IMR-90 (cell line): ENCODE measurements at places on chromosomes 16 and 17. TPM values are rescaled to one million over a fixed set of nuclear protein-coding genes. Genes with fewer than 3 reads are reported as not detected.
A peak's percentile ranks its signal among the peaks of the same experiment; 100 is the strongest.

The SDK2 gene
- total RNA-seq = under 0.01 TPM in 2 replicates

The PTRH2 gene
- total RNA-seq = 24.9 and 41.7 TPM in 2 replicates

The TVP23A gene
- not detected in 2 replicates for total RNA-seq

The EVI2A gene
- total RNA-seq = 0.90 and 1.7 TPM in 2 replicates

DNA sequence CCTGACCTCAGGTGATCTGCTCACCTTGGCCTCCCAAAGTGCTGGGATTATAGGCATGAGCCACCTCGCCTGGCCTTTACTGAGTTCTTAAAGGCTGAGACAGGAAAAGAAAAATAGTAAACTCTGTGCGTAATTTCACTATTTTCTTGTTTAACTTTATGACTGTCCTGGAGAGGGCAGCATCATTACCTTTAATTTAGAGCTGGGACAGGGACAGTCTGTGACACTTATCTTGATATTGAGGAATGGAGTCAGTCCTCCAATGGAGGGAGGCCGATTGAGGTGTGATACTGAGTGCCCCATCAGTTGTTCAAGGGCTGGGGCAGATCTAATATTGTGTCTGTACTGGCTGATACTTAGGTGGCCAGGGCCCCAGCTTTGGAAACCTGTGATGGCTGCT is 21.5 kb upstream of the SPN start:
- H3K4me3 ChIP-seq = no peak overlapping the region
- no peaks in the 10 kb centered on the region for H3K36me3 ChIP-seq
- H3K4me1 ChIP-seq = no peaks in the 10 kb centered on the region

GRCh38 chr16:78242239-78242630 is 142.8 kb downstream of the WWOX start:
- no peak overlapping the region for H3K27ac ChIP-seq
- no peaks in the 10 kb centered on the region for H3K36me3 ChIP-seq
- no peaks in the 10 kb centered on the region for H3K4me1 ChIP-seq
- no peaks in the 10 kb centered on the region; the same call in 1 of the 2 replicates for H3K27me3 ChIP-seq

- peak; percentile 16 for DNase-seq
- no peaks in the 10 kb centered on the region for H3K27me3 ChIP-seq
- peaks cover 9% of the 10 kb centered on the region for H3K36me3 ChIP-seq
- H3K4me3 ChIP-seq = no peak overlapping the region
- peaks cover 5% of the 10 kb centered on the region for H3K4me1 ChIP-seq
- no peak overlapping the region for H3K27ac ChIP-seq
Measured at GRCh38 chr17:50967795-50968194, 101.6 kb upstream of the TOB1 start.

DNA sequence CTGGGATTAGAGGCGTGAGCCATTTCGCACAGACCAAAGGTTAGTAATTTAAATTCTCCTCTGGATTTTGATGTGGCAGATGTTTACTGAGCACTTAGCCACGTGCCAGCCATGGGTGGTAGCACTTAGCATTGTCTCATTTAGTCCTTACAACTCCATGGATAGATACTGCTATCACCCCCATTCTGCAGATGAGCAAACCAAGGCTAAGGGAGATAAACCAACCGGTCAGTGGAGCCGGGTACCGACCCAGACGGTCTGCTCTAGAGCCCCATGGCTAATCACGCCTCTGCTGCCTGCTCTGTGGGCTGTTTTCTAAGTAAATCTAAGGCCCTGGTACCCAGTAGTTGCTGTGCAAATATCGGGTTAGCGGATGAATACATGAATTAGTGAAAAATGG is 12.6 kb upstream of the ADGRG1 start:
- no peak for DNase-seq
- no peak overlapping the region for H3K27ac ChIP-seq
- no peak overlapping the region for H3K4me3 ChIP-seq
- H3K27me3 ChIP-seq = no peaks in the 10 kb centered on the region

DNA sequence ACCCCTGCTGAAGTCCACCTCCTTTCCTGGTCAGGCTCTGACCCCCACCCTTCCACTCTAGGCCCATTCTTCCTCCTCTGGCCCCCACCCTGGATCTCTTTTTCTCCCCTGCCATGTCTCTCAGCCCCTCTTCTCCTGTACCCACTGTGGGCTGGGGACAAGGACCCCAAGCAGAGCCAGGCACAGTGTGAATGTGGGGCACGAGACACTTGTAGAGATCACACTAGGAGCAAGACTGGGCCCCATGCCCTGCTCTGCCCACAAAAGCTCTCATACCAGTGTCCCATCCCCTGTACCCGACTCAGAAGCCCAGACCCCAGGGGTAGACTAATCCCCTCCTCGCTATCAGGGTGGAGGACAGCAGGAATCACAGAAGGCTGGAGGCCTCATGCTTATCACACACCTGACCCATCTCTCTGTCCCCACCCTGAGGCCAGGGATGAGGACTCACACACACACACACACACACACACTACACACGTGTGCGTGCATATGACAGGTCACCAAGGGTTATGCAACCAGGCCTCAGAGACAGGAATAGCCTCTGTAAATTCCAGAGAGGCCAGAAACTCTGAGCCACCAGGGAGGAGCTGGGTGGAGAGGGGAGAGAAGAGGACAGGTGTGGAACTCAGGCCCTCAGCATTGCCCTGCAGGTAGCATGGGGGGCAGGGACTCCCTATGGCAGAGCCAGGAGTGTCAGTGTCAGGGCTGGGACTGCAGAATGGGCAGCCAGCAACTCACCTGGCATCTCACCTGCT is 21.1 kb downstream of the ARHGAP27 start:
- H3K27ac ChIP-seq = no peak overlapping the region
- H3K36me3 ChIP-seq = no peaks in the 10 kb centered on the region
- no peak for DNase-seq
- peaks cover 2% of the 10 kb centered on the region; the same call in 1 of the 2 replicates for H3K4me1 ChIP-seq

DNA sequence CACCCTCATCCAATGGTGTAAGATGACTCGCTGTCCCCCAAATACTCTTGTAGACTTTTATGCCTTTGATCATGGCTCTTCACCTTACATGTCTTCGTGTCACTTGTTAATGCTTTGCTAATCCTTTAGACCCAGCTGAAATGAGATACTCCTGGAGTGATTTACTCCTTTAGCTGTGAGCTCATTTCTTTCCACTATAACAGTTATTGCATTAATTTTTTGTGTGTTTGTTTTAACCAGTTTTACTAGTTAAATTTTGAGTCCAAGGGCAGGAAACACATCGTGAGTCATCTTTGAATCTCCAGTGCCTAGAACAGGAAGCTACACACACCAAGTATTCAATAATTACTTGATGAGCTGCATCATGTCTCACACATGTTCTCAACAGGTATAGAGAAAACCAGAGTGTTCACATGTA is 6.5 kb upstream of the CTCF start:
- H3K4me3 ChIP-seq = no peak overlapping the region
- no peaks in the 10 kb centered on the region for H3K27me3 ChIP-seq
- H3K27ac ChIP-seq = no peak overlapping the region; the same call in 1 of the 2 replicates
- H3K36me3 ChIP-seq = no peaks in the 10 kb centered on the region
- peak; percentile 72 for DNase-seq
- H3K4me1 ChIP-seq = peaks cover 6% of the 10 kb centered on the region

DNA sequence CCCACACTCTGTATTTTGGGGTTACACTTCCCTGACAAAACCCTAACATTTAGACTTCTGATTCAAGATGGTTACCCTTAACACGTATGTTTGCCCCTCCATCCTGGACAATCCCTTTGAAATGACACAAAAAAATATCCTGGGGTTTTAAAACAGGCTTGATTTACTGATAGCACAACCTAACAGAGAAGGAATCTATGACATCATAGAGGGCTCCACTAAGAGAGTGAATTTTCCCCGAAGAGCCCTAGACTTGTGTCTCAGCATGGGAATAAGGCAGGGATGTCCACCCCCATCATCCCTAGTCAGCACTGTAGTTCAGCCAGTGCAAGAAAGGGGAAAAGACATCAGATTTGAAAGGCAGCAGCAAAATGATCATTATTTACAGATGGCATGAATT is 15.8 kb upstream of the SRCIN1 start:
- H3K27me3 ChIP-seq = peaks cover 57% of the 10 kb centered on the region
- no peak overlapping the region for H3K27ac ChIP-seq
- no peak overlapping the region for H3K4me3 ChIP-seq

DNA sequence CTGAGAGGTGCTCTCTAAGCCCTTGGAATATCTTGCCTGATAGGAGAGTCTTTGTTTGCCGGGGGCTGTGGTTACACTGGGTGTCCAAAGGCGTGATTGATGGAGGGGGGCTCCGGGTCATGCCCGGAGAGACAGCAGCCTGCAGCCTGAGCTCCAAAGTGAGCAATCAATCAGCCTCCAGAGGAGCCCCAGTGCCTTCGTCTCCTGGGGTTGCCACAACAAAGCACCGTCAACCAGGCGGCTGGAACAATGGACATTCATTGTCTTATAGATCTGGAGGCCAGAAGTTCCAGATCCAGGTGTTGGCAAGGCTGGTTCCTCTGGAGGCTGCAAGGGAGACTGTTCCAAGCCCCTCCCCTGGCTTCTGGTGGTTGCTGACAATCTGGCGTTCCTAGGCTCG is 24.0 kb upstream of the GINS2 start:
- H3K27ac ChIP-seq = no peak overlapping the region
- no peaks in the 10 kb centered on the region; the same call in 1 of the 2 replicates for H3K27me3 ChIP-seq
- DNase-seq = no peak
- peaks cover 3% of the 10 kb centered on the region; the same call in 1 of the 2 replicates for H3K4me1 ChIP-seq

DNA sequence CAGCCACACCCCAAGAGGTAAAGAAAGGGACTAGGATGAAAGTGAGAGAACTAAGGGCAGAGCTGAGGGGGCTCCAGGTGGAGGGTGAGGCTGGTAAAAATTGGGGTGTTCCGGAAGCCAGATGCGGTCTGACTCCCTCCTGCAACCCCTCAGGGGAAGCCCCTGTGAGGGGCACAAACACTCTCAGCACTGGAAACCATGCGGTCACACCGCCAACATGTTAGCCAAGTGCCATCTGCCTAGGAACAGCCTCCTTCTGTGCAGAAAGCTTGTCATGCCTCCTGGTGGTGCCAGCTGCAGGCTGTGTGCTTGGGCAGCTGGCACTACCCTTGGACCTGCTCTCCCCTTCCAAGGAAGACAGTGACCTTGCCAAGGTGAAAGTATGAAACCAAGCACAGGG is 83.5 kb upstream of the RPL38 start:
- H3K4me3 ChIP-seq = no peak overlapping the region
- DNase-seq = no peak
- H3K4me1 ChIP-seq = no peaks in the 10 kb centered on the region
- H3K27ac ChIP-seq = no peak overlapping the region
- H3K27me3 ChIP-seq = no peaks in the 10 kb centered on the region

DNA sequence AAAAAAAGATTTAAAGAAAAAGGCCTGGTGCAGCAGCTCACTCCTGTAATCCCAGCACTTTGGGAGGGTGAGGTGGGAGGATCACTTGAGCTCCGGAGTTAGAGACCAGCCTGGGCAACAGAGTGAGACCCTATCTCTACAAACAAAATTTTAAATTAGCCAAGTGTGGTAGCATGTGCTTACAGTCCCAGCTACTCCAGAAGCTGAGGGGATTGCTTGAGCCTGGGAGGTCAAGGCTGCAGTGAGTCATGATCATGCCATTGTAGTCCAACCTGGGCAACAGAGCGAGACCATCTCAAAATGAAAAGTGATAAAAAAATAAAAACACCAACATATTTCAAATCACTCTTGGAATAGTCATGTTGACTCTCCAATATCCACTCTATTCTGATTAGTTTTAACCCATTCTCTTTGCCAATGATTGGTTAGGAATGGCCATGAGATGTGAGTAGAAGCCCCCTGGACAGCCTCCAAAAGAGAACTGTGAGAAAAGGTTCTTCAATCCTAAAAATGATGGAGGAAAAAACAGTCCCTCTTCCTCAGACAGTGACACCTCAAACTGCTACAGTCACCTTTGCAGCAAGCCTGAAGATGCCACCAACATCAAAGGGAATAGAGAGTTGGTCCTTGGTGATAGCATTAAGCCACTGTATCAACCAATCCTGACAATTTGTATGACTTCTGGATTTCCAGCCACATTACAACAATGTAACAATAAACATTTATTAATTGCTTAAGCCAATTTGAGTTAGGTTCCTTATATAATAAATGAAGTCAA is 2.9 kb upstream of the KANSL1 start:
- no peak for DNase-seq
- H3K36me3 ChIP-seq = no peaks in the 10 kb centered on the region
- H3K27ac ChIP-seq = no peak overlapping the region
- no peaks in the 10 kb centered on the region for H3K27me3 ChIP-seq
- no peak overlapping the region for H3K4me3 ChIP-seq
- H3K4me1 ChIP-seq = peaks cover 11% of the 10 kb centered on the region

DNA sequence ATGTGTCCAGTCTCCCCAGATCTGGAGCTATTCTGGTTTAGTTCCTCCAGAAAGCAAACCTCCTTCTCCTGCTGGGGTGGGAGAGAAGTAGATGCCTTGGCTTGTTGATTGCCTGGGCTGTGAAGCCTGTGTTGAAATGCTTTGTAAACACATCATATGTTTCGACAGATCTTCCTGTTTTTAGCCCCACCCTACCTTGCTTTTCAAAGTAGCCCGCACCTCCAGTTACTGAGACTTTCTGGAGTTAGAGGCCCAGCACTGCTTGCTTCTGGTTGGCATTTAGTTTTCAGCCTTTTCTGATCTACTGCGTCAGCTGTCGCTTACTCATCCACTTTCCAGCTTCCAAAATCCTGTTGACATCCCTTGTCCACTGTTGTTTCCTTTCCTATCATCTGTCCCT is 17.9 kb upstream of the NDEL1 start:
- peaks cover 2% of the 10 kb centered on the region; the same call in 1 of the 2 replicates for H3K4me1 ChIP-seq
- no peak overlapping the region for H3K4me3 ChIP-seq
- DNase-seq = no peak
- peaks cover 17% of the 10 kb centered on the region for H3K27me3 ChIP-seq

DNA sequence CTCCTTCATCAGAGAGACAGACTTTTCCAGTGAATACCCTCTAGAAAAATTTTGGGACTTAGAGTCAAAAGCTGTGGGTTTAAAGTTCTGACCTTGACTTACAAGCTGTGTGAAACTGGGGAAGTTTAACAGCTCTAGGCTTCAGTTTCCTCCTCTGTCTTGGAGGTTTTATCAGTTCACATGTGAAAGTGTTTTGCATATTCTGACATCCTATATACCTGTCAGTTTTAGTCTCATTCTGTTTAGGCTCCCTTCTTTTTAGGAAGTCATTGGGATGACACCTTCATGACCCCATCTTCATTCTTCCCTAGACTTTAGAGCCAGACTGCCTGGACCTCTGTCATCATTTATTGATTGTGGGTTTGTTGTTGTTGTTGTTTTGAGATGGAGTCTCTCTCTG is 44.4 kb downstream of the YPEL2 start:
- no peaks in the 10 kb centered on the region for H3K27me3 ChIP-seq
- H3K4me3 ChIP-seq = no peak overlapping the region
- peaks cover 18% of the 10 kb centered on the region for H3K4me1 ChIP-seq
- H3K27ac ChIP-seq = no peak overlapping the region
- no peaks in the 10 kb centered on the region for H3K36me3 ChIP-seq

GRCh38 chr17:76266244-76266938 is 1.2 kb downstream of the UBALD2 start:
- peaks cover 10% of the 10 kb centered on the region for H3K4me1 ChIP-seq
- peak overlapping the region; percentile 100 for H3K4me3 ChIP-seq
- no peaks in the 10 kb centered on the region for H3K27me3 ChIP-seq

- DNase-seq = no peak
- no peaks in the 10 kb centered on the region for H3K4me1 ChIP-seq
- peaks cover 4% of the 10 kb centered on the region; the same call in 1 of the 2 replicates for H3K27me3 ChIP-seq
- no peak overlapping the region for H3K4me3 ChIP-seq
Measured at GRCh38 chr16:75537776-75538175, 1.9 kb upstream of the CHST5 start.
